Left hindlimb (tissue), 1 donor: ENCODE measurements at places on chromosomes 3 and 15.

GRCh38 chr15:80010131-80010673 is 39.2 kb upstream of the BCL2A1 start:
- no peak for DNase-seq

- DNase-seq, result no peak
These were observed 67.4 kb downstream of the GRIP2 start for GRCh38 chr3:14472471-14473351.

DNA sequence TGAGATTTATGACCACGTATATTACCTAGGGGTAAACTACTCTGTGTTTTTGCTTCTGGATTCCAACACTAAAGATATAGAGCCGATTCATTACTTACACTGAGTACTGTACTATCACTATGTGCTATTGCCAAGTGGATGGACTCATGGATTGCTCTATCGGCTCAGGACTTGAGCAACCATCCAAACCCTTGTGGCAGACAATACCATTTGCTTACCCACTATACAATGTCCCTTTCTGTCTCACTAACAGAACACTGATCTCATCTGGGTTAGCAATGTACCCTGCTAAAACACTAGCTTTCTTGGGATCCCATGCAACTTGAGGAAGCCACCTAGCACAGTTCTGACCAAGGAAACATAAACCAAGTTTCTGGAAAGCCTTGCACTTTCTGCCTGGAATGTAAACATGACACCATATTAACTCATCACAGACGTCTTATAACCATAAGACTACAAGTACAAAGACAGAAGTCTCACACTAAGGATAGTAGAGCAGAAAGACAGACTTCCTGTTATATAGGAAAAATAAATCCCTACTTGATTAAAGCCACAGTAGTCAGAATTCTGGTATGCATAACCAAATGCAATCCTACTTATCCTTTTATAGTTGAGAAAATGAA is 38.6 kb downstream of the HACD2 start:
- no peak for DNase-seq

GRCh38 chr3:184008161-184008560 is 9.5 kb downstream of the ABCC5 start:
- DNase-seq, result no peak

DNA sequence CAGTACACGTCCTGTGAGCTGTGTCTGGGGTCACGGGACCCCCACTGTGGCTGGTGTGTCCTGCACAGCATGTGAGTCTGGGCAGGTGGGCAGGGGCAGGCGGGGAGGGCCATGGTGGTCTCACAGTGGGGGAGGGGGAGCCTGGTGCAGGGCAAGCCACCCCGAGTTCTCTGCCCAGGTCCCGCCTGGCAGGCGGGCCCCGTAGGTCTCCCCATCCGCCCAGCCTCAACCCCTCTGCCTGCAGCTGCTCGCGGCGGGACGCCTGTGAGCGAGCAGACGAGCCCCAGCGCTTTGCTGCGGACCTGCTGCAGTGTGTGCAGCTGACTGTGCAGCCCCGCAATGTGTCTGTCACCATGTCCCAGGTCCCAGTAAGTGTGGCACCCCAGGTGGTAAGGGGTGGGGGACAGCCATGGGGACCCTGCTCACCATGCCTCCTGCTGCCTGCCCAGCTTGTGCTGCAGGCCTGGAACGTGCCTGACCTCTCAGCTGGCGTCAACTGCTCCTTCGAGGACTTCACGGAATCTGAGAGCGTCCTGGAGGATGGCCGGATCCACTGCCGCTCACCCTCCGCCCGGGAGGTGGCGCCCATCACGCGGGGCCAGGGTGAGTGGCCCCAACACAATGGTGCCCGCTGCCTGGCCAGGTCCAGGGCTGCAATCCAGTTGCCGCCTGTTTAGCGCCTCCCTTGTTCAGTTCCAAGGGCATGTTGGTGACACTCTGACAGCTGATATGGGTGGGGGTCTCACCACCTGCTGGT is 21.9 kb downstream of the PLXNA1 start:
- no peak for DNase-seq
